ENCODE measurements at places on chromosomes 16 and 17.

- DNase-seq: no peak
Observed at GRCh38 chr17:76752006-76752405, 14.1 kb downstream of the MFSD11 start.

- DNase-seq: no peak
Observed at GRCh38 chr17:3985846-3986245, 21.6 kb upstream of the ATP2A3 start.

- peak; percentile 65 for DNase-seq
Observed at GRCh38 chr16:82082543-82083244, 47.6 kb downstream of the HSD17B2 start.

- no peak for DNase-seq
Observed at GRCh38 chr17:15414532-15415306, 52.7 kb downstream of the CDRT4 start.

DNA sequence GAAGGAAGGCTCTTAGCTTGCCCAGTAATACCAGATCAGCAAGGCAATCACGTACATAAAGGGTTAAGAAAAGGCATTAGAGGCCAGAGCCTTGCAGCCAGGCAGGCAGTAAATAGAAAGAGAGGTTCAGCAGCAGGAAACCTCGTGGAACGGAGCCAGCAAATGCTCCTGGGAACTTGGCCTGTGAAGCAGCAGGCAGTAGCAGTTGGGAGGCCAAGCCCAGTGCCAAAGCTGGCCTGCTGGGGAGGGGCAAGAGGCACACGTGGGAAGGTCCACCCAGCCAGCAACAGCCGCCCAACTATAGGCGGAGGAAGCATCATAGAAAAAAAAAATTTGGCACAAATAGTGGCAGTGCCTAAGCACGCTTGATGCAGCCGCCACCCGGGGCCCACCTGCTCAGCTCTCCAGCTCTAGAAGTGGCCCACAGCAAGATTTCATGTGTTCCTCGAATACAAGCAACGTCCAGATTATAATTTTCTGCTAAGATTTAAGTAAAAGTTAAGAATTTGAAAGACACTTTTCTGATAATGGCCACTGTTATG, 2339.5 kb downstream of the TP53TG3F start:
- no peak for DNase-seq

DNA sequence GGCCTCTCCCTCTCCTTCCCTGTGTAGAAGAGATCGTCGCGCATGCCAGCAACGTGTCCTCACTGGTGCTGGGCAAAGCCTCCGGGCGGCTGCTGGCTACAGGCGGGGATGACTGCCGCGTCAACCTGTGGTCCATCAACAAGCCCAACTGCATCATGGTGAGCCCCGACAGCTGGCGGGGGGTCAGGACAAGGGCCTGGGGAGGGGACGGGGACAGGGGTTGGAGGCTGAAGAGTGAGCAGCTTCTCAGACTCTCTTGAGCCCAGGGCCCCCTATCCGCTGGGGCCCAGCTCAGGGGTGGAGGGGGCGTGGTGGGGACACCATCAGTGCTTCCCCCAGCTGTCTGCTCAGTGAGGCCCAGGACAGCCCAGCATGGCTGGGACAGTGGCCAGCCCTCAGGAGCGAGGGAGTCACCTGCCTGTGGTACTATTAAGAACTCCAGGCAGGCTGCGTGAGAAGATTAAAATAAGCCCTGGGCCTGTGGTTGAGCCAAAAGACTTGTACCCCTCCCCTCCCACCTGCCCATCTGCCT, 6.2 kb downstream of the KATNB1 start:
- DNase-seq: no peak

- DNase-seq: no peak
Observed at GRCh38 chr16:66115373-66115772, 251.1 kb upstream of the CDH5 start.

DNA sequence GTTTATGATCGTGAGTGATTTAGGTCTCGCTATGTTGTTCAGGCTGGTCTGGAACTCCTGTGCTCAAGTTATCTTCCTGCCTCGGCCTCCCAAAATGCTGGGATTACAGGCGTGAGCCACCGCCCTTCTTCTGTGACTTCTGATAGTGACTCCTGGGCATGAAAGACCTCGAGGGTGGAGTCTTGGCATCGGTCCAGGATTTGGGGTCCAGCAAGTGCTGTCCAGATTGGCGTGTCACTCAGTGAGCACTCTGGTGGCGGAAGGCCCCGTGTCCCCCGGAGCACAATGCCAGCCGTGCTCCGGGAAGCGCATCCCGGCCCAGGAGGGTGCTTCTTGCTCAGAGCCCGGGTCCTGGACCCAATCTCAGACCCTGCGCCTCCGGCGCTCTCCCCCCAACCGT, 6.8 kb downstream of the OR1F1 start:
- no peak for DNase-seq

GRCh38 chr17:52546990-52547389, 388.5 kb upstream of the CA10 start:
- no peak for DNase-seq

GRCh38 chr17:16593356-16594102, 24.5 kb upstream of the ZNF287 start:
- DNase-seq: no peak

DNA sequence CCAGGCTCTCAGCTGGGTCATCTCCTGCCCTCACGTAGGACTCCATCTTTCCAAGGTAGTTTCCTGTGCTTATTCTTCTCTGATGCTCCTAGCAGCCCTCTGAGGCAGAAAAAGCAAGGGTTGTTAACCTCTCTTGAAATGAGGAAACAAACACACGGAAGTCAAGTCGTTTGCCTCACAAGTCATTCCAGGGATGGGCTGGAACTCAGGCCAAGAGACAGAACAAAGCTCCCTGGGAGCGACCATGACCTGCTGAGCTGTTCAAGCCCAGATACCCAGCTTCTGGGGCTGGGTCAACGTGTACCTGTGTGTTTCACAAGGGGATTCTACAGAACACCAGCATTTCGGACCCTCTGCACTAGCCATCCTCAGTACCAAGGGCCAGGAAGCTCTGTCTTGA, 28.1 kb downstream of the SRL start:
- DNase-seq: no peak

DNA sequence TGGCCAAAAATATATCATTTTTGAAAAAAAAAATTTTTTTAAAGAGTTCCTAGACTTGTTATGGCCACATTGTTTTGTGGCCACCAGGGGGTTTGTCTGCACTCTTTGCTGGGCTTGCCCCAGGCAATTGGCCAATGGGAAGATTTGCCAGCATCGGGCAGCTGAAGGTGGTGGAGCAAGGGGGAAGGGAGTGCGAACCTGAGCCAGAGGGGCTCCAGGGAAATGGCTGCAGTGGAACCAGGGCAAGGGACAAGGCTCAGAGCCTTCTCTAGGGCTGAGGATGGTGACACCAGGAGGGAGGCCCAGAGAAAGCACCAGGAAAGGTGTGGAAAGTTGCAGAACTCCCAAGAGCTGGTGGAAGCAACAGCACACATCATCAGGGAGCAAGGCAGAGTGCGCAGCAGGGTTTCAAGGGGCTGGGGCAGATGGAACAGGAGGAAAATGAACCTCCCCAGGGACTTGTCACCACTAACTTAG, 15.5 kb upstream of the CMIP start:
- no peak for DNase-seq

DNA sequence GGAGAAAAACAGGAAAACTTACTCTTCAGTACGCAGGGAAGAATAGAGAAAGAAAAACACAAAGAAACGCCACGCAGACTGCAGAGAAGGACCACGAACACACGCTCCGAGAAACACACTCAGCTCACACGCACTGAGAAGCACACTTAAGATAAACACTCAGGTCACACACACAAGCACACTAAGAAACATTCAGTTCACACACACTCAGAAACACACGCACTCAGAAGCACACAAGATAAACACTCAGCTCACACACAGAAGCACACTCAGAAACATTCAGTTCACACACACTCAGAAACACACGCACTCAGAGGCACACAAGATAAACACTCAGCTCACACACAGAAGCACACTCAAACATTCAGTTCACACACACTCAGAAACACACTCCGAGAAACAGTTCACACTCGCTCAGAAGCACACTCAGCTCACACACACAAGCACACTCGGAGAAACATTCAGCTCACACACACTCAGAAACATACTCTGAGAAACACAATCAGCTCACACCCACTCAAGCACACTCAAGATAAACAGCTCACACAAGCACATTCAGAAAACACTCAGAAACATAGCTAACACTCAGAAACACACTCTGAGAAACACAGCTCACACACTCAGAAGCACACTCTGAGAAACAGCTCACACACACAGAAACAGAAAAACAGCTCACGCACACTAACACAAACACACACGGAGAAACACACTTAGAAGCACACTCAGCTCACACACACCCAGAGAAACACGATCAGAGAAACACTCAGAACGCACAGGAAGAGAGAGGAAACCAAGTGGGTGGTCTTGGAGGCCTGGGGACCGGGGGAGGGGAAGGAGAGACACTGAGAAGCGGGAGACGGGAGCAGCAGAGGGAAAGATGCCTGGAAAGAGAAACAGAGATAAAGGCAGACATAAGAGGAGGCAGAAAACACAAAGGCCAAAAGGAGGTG, 908 bp downstream of the TMEM98 start:
- peak; percentile 37 for DNase-seq

DNA sequence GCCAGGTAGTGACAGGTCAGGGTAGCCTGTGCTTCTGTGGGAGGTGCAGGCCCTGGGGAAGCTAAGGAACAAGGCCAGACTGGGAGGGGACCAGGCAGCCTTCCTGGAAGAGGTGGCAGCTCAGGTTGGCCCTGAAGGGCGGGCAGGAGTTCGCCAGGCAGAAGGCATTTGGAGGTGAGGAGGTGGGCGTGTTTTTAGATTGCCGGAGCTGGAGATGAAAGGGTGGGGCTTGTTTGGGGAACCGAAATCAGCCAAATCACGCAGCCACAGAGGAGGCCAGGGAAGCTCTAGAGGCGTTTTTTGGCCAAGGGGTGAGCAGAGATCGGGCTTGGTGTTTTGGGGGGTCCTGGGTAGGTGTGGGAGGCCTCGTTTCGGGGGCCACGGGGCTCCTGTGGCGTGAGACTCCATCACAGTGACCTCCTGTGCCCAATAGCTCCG, 7.6 kb downstream of the ADCY7 start:
- DNase-seq: no peak

- peak; percentile 2 for DNase-seq
Observed at GRCh38 chr16:28258567-28258966, 33.8 kb upstream of the SBK1 start.

DNA sequence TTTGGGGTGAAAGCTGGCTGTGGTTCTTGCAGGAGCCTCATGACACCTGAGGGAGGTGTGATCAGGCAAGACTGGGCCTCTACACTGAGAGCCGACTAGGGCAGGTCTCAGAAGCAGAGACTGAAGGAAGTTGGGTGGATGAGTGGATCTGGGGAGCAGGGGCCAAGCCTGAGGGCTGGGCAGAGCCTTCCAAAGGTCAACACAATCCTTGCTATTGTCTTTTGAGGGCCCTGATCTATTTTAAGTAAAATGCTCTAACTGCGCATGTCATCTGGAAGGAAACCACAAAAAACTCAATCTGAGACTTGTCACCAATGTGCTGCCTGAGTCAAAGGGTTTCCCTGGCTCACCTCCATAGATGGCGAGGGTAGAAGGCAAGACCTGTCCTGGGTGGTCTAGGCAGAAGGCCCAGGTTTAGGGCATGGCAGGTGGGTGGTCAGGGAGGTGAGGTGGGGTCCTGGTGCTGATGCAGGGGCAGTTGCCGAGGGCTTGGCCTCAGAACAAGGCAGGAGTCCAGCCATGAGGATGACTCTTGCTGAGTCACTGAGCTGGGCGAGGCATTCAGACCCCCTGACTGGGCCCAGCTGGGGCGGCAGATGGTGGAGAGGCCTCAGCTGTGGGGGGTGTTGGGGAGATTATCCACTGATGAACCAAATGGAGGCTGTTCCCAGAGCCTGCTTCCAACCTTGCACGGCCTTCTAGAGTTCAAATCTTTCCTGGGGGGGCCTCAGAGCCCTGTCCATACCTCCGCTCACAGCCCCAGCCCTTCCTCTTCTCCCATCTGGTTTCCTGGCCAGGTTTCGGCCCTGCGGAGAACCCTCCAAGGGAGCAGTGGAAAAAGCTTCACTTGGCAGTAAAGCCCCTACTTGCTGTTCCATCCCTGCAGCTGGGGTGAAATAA, 5.1 kb downstream of the MVP start:
- DNase-seq: peak; percentile 92

DNA sequence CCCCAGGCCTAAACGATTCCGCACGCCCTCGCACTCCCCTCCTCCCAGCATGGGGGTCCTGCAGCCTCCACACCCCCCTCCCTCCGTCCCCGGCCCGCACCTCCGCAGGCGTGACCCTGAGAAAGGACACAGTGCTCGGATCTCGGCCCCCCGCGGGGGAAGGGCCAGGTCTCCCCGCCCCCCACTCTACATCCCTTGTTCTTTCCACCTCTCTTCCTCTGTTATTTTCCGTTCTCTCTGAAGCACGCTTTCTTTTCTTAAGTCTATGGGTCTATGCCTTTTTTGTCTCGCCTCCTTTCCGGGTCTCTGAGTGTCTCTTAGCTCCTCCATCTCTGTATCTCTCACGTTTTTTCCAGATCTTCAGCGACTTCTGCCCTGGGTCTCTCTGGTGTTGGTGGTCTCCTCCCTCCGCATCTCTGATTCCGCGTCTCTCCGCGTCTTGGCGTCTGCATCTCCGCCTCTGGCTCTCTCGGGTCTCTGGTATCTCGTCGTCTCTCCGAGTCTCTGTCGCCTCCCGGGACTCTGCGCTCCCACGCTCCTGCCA, 2.1 kb upstream of the HES7 start:
- no peak for DNase-seq

DNA sequence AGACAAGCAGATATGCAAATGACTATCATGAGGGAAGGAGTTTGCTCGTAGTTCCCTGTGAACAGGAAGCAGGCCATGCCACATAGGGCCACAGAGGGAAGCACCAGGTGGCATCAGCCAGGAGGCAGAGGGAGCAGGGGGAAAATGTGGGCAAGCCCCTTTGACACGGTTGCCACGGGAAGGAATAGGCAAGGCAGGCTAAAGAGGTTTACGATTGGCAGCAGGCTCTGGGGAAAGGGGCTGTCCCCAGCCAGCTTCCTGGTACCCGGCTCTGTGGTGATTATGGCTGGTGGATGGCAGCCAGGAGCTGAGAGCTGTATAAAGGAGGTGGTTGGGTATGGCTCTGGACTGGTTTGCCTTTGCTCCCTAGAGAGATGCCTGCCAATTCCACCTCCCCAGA, 848 bp downstream of the CES3 start:
- DNase-seq: no peak

GRCh38 chr16:86806838-86807351, 228.5 kb downstream of the FOXL1 start:
- no peak for DNase-seq

- DNase-seq: no peak
Observed at GRCh38 chr17:16215965-16216316, 607 bp upstream of the NCOR1 start.

- DNase-seq: no peak
Observed at GRCh38 chr17:49635121-49635520, 42.8 kb downstream of the SPOP start.

- no peak for DNase-seq
Observed at GRCh38 chr16:52572656-52573055, 25.7 kb upstream of the TOX3 start.

All from astrocyte of the spinal cord (primary cell).